ENCODE measurements at places on chromosomes 11 and 22. TPM values are rescaled to one million over a fixed set of nuclear protein-coding genes. Genes with fewer than 3 reads are reported as not detected.

ASRGL1 gene
- total RNA-seq = 22.6 TPM

GLYATL2 gene
- not detected for total RNA-seq

SOX10 gene
- not detected for total RNA-seq

SLC25A1 gene
- 171 TPM for total RNA-seq

ACRV1 gene
- not detected for total RNA-seq

DNA sequence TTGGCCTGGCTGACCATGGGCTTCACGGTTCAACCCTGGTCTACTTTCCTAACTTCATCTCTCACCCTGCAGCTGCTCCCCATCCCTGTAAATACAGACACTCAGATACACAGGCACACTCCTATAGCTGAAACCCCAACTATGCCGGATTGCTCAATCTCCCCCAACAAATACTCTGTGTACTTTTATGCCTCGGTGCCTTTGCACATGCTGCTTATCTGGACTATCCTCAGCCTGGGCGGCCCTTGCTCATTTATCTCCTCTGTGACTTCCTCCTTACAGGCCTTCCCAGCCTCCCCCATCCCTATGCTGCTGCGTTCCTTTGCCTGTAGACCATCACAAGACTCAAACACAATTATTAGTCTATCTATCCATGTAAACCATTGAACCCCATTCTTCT is 76.6 kb downstream of the PKNOX2 start:
- no peak for DNase-seq

DNA sequence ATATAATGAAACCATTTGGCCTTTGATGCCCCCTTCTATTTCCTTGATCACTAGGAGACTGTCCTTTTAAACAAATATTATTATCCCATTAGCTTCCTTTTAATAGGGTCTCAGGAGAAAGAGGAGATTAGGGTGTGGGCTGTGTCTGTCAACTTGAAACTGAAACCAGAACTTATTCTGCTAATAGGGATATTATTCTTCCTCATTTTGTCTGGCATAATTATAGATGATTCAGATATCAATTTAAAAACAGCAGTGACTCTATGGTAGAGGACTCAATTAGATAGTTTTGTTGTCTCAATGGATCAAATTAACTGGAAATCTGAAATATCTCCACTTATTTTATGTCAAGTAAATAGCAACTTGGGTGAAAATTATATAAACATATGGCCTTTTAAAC is 584.9 kb upstream of the CCDC90B start:
- no peak for DNase-seq

- DNase-seq = no peak
These were observed 54.0 kb upstream of the PITPNB start for GRCh38 chr22:27972732-27973698.

- DNase-seq = no peak
These were observed 69.8 kb downstream of the GRIK4 start for GRCh38 chr11:120581313-120581712.

GRCh38 chr11:100663996-100664395 is 23.1 kb upstream of the ARHGAP42 start:
- no peak for DNase-seq

DNA sequence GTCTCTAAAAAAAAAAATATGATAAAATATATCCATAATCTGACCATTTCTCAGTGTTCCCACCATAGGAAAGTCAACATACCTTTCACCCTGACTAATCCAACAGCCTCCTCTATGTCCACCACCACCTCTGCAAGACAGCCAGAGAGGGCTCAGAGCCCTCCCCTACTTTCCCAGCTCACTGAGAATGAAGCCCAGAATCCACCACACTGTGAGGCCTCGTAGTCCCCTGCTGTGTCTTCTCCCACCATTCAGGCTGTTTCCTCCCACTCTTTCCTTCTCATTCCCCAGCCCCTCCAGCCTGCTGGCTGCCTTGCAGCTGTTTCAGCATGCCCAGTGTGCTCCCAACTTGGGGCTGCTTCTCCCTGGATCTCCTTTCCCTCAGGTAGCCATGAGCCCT is 27.0 kb downstream of the SGSM3 start:
- no peak for DNase-seq

All from mesenteric fat pad (tissue), 1 donor.